Esophagus mucosa (tissue), 1 donor: ENCODE measurements at places on chromosomes 13 and 19.
A peak's percentile ranks its signal among the peaks of the same experiment; 100 is the strongest.

- no peak for ATAC-seq
Observed at GRCh38 chr13:34721631-34722595, 220.2 kb upstream of the NBEA start.

DNA sequence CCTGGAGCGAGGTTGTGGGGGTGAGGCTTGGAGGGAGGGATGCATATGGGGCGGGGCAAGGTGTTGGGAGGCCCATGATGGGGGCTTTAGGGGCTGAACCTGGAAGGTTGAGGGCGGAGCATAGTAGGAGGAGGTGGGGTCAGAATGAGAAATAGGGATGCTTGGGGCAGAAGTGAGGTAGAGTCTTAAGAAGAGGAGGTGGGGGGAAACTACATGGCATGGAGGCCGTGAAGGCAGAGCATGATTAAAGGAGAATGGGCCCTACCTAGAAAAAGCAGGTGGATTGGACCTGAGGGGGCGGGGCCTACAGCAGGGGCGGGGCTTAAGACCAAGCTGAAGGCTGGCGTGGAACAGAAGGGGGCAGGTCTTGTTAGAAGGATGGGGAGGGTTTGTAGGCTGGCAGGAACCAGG lies 799 bp downstream of the NR1H2 start:
- peak; percentile 24 for ATAC-seq

DNA sequence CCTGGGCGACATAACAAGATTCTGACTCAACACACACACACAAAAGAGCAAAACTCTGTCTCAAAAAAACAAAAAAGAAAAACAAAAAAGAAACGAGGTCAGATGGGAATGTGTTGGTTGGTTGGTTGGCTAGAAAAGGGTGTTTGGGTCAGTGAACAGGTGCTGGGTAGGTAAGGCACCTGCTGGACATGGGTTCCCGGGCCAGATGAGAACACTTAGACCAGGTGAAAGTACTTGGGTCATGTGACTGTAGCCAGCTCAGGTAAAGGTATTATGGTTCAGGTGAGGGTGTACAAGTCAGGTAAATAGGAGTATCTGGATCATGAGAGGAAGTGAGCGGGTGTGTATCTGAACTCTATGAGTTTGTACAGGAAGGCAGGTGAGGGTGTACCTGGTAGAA lies 14.5 kb upstream of the ZNF414 start:
- peak; percentile 17 for ATAC-seq

- ATAC-seq = no peak
Observed at GRCh38 chr13:79442221-79442620, 36.2 kb upstream of the RBM26 start.

GRCh38 chr13:77521194-77521593 lies 14.3 kb upstream of the SCEL start:
- peak; percentile 88 for ATAC-seq

DNA sequence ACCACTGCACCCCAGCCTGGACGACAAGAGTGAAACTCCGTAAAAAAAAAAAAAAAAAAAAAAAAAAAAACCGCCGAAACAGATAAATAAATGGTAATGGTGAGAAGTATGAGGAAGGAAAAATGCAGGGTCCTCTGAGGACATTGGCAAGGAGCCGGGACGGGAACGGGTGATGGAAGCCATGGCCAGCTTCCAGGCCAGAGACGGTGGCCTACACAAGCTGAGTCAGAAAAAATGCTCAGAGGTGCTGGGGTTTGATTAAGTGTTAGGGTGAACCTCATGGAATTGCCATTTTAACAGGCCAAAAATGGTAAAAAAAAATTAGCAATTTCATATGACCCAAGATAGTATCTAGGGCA lies 866 bp upstream of the ZSWIM4 start:
- no peak for ATAC-seq

DNA sequence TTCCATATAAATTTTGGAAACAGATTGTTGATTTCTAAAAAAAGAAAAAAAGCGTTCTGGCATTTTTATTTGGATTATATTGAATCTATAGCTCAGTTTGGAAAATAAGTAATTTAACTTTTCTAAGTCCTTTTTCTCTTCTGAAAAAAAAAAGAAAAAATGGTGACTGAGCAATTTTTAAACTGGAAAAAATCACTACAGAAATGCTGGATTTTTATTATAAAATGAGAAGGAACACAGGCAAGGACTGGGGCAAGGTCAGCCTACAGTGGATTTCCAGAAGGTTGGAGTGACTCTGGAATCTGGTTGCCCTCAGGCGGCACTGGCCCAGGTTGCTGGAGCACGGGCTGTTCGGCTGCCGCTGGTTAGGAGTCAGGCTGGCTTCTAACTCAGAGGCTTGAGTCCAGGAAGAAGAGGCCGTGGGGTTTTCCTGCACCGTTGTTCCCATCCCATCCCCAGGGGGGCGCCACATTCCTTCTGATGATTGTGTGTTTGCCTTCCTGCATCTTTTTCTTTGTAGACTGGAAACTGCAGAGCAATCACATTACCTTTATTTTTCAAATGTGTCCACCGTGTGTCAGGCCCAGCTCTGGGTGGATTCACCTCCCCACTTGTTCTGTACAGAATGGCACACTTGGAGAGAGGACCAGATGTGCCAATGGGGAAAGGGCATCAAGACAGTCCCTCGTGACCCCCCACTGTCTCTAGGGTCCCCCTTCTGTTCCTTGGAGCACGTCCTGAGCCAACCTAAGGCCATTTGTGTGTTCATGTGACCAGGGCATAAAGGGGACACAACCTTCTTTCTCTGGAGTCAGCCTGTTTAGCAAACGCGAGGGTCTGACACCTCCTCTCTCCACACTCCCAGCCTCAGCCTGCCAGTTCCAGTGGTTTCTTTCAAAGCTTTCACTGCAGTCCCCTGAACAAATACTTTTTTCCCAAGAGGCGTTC lies 44.5 kb upstream of the GTF3A start:
- peak; percentile 67 for ATAC-seq

DNA sequence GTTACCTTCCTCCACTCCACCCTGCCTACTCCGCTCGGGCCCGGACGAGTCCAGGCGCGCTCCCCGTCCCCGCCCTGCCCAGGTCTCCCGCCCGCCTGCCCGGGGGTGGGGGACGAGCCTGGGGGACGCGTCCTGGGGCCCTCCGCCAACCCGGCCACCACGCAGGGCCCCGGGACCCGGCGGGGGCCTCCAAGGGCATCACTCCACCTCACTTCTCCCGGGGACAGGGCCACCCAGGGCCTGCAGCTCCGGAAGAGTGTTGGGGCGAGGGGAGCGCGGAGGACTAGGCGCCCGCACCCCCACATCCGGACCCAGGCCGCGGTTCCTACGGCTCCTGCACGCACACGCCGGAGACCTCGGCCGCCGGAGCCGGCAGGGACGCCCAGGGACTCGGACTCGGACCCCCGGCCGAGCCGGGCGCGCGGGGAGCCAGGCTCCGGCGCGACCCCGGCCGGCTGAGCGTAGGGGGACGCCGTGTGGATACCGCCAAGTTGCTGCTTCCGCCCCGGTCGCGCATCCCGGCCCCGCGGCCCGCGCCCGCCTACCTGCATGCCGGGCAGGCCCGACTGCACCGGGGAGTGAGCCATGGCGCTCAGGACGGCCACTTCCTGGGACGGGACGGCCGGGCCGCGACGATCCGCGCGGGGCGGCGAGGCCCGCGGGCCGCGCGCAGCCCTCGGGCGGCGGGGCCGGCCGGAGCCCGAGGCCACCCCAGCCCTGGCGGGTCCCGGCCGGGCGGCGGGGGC lies 534 bp downstream of the STK24 start:
- ATAC-seq = peak; percentile 71

DNA sequence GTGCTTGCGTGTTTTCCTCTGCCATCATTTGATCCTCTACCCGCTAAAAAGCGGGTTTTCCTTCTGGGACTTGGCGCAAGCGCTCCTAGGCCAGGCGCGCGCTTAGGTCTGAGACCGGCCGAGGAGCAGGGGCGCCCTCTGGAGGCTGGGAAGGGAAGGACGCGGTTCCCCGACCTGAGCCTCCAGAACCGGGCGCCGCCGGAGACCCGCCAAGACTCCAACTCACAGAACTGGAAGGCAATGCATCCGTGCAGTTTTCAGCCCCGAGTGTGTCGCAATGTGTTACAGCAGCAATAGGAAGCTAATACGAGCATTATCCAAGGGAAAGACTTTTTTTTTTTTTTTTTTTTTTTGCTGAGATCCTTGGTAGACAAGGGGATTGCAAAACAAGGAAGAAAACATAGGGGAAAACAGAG lies 190.9 kb downstream of the COL4A1 start:
- ATAC-seq = peak; percentile 58

DNA sequence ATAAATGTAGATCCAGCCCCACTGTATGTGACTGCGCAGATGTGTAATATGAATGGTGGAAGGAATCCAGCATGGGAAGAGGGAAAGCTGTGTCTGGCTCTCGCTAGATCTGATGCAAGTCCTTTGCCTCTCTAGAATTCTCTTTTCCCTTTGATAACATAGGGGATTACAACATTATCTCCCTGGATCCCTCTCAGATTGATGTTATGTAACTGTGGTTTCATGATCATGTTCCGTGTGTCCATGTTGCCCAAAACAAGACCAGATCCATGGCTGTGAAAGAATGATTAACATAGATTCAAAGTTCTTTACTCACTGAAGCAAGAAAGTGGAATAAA lies 184.0 kb upstream of the UBL3 start:
- ATAC-seq = no peak

- peak; percentile 35 for ATAC-seq
Observed at GRCh38 chr19:8702350-8702749, 3.8 kb upstream of the ACTL9 start.

DNA sequence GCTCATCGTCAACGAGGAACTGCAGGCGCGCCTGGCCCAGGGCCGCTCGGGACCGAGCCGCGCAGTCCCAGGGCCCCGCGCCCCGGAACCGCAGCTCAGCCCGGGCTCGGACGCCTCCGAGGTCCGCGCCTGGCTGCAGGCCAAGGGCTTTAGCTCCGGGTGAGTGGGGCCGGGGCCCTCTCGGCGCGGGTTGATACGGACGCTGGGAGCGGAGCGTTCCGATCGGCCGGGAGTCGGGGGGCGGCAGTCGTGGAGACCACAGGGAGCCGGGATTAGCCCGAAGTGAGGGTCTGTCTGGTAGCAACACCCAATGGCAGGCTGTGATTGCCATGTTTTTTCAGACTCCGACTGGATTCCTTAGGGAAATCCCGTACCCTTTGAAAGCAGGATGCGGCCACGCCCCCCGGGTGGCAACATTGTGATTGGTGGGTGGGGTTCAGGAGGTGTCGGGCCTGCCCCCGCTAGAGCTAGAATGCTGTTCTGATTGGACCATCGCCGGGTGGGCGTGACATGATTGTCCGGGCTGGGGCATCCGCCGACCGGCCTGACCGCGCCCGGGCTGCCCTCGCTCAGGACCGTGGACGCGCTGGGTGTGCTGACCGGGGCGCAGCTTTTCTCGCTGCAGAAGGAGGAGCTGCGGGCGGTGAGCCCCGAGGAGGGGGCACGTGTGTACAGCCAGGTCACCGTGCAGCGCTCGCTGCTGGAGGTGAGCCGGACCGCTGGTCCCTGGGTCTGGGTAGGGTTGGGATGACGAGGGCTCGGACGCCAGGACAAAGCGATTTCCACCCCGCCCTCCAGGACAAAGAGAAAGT lies 11.3 kb downstream of the EPS8L1 start:
- peak; percentile 63 for ATAC-seq

GRCh38 chr13:51385114-51385513 lies 45.6 kb downstream of the SERPINE3 start:
- no peak for ATAC-seq

- peak; percentile 77 for ATAC-seq
Observed at GRCh38 chr13:34731486-34731885, 210.6 kb upstream of the NBEA start.

DNA sequence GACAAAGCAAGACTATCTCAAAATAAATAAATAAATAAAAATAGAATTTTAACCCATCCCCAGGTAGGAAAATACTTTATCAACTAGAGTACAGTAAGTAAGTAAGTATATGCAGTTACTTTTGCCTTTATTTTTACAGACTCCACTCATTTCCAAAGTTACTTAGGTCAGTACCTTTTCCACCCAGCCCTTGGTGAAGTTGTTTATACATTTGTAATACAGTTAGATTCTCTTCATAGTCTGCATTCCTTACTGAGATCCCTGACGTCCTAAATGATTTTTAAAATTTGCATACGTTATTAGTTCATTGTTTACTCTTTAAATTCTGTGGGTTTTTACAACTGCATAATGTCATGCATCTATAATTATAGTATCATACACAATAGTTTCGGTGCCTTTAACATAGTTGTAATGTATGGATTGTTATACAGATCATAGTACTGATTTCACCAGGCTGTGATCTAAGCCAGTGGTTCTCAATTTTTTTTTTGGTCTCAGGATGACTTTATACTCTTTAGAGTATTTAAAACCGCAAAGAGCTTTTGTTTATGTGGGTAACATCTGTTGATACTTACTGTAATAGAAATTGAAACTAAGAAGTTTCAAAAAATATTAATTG lies 10.4 kb downstream of the SETDB2 start:
- ATAC-seq = no peak

DNA sequence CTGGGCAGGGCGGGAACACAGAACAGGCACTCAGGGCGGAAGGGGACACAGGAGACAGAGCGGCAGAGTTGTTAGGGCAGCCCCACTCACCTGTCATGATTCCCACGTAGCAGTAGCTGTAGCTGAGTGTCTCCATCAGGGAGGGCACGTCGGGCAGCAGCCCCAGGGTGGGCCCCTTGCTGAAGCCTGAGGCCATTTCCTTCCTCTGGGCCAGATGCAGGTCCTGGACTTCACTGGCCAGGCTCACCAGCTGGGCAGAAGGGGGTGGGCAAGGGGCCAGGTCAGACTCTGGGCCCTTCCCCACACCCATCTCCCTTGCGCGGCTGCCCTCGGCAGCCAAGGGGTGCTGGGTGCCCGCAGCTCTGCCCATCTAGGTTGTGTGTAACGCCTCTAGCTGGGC lies 5.9 kb downstream of the MBOAT7 start:
- ATAC-seq = no peak

DNA sequence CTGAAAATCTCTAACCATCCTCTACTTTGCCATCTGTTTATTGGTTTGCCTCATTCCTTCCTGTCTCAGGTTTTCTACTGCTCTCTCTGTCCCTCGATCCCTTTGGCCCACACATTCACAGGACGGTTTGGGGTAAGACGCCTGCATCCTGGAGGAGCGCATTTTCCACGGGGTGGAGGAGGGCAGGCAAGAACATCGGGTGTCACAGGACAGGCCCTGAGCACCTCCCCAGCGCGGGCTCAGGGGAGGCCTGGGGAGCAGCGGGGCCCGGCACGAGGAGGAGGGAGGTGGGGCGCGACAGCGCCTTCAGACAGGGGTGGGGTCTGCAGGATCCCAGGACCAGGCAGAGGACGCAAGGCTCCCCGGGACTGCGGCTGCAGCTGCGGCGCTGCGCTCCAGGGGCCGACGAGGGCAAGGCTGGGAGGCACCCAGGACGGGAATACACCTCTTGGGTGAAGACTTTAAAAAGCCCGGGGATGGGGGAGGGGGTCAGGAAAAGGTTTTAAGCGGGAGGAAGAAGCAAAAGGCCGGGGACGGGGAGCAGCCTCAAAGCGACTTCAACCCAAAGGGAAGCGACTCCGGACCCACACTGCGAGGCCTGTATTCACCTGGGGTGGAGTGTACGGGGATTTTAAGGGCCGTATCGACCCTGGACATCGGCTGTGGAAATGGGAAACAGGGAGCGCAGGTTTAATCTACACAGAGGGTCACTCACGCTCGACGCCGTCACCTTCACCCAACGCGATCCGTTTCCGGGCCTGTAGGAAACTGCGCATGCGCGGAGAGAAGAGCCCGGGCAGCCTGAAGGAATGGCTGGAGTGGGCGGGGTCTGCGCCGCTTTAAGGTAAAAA lies at the start of gene ZNF415:
ZNF415 (minus strand) TSS at position 770 of the 851 bp plus-strand sequence. CDS start 10,234 bp downstream, outside the sequence.
- peak; percentile 53 for ATAC-seq
